ENCODE measurements at places on chromosomes 1 and 21.
A peak's percentile ranks its signal among the peaks of the same experiment; 100 is the strongest.

DNA sequence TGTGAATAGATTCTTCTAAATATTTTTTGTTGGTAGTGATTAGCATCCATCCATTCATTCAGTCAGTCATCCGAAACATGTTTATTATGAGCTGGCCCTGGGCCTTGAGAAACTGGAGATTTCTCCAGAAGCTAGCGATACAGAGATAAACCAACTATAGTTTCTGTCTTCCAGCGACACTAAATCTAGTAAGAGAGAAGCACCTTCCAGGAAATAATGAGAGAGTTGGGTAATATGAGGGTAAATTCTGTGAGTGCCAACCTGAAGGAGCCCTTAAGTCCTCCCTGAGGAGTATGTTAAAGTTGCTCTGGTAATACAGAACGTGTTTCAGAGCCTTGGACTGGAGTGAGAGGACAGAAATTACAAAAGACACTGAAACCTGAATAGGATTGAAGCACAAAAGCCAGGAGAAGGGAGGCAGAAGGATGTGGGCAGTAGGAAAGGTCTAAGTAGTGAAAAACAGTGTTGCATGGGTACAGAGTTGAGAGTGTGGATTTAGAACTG is 59.8 kb downstream of the RBM11 start:
- DNase-seq, result no peak

DNA sequence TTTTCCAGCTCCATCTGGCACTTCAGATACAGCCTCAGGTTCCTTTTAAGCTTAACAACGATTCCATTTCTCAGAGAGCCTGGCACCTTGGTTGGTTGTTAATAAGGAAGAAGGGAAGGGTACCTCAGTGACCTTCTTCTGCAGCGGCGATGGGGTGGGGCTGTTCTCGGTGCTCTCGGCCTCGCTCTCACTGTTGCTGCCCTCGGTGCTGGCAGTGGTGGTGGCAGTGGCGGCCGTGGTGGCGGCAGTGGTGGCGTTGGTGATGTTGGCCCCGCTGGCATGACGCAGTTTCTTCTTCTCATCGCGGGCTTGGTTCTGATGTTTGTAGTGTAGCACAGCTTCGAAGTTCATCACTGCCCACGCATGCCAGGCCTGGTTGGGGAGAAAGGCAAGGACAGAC is 30.7 kb upstream of the EXOSC10 start:
- DNase-seq, result no peak

DNA sequence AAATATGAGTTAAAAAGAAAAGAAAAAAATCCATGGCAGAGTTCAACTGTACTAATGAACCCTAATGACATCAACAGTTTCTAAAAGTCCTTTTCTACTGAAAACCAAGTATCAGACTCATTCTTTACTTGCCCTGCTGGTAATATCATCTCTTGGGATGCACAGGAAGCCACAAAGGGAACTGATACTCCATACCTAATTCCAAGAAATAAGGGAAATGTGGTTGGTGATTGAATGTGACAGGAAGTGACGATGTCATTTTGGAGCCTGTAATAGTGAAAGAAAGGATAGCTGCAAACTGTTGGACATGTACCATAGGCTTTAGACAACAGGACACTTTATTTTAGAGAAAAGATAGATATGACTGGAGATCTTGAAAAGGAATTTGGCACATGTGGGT is 98.7 kb upstream of the VAV3 start:
- no peak for DNase-seq

DNA sequence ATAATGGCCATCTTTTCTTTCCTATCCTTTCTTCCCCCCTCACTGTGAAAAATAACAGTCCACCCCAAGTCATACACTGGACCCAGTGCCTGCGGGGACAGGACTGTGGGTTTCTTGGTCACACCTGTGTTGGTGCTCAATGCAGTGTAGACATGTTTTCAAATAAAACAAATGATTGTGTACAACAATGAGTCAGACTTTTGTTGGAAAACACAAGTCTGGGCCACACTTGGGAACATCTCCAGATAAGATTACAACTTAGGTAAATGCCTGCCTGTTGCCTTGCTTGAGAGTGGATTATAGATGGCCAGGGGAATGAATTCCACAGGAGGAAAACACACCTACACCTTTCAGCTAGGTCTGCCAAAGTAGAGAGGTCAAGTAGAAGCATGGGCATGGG is 34.1 kb downstream of the PDPN start:
- DNase-seq, result no peak

DNA sequence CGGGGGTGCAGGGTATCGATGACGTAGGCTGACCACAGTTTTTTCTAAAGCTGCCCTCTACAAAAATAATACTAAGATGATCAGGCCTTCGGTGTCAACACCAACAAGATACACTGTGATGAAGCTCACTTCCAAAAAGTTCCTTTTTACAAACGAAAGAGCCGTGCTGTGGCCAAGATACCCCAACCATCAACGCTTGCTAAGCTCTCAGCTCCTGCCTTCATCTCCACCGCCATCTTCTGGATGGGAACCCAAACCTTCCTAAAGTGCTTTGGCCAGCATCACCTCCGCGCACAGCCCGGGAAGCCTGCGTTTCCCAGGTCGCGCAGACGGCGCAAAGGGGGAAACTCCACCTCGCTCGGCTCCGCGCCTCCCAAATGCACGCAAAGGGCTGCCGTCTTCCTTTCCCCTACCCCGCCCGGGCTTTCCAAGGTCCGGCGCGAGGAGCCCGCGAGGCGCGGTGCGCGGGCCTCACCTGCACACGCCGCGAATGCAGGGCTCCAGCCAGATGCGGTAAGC is 541 bp downstream of the USP48 start:
- DNase-seq, result peak; percentile 69

- no peak for DNase-seq
Observed at GRCh38 chr1:17949511-17949910, 158.1 kb upstream of the IGSF21 start.

GRCh38 chr1:64042331-64043100 is 160.9 kb upstream of the UBE2U start:
- peak; percentile 54 for DNase-seq

DNA sequence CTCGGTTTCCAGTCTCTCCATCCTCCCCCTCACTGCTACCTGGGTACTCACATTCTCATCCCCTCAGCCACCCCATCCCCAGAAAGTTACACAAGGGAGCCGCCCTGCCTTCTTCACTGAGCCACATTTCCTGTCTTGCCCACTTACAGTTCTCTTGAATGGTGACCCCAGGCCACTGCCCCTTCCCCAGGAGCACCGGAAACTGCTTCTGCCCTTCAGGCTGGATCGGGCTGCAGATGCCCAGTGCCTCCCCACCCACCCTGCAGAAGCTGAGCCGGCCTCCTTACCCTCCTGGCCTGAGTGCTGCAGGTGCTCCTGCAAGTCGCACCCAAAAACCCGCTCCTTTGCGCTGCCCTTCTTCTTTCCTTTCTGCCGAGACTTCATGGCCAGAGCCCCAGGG is 450 bp downstream of the ARHGAP30 start:
- no peak for DNase-seq

- DNase-seq, result no peak
Observed at GRCh38 chr1:113868387-113869083, 3.0 kb downstream of the PTPN22 start.

DNA sequence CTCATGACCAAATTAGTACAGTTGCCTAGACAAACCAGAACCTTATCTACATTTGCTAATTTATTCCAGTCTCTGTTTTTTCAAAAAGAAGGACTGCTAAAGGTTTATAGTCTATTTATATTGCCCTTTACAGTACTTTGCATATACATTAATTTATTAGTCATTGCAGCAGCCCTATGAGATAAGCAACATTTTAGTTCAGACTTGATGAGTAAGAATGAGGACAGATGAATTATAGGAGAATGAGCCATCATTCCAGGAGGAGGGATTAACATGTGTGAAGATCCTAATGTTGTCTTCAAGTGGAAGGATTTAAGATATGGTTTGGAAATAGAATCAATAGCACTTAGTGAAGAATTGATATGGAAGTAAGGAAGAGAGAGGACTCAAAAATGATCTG is 152.4 kb downstream of the KCTD3 start:
- DNase-seq, result no peak

DNA sequence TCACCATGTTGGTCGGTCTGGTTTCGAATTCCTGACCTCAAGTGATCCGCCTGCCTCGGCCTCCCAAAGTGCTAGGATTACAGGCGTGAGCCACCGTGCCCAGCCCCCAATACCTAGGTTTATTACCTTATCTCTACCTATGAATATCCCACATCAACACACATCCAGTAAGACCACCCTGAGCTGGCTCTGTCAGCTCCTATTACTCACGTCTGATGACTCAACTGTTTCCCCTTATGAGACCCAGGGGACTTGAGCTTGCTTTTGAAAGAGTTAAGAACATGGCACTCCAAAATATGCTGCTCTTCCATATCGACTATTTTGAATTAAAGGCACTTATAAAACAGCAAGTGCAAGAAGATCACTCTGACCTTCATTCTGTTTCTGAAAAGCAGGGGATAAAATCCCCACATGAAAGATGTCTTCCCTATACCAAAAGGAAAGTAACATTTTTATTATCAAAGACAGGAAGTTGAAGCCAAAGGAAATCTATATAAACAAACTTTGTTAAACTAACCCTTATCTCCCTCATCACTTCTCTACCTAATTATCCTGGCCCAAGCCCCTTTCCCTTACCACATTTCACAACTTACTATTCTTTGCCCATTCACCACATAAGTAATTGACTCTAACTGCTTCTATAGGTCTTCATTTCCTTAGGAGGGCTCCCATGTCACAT is 41.3 kb upstream of the OSBPL9 start:
- no peak for DNase-seq

DNA sequence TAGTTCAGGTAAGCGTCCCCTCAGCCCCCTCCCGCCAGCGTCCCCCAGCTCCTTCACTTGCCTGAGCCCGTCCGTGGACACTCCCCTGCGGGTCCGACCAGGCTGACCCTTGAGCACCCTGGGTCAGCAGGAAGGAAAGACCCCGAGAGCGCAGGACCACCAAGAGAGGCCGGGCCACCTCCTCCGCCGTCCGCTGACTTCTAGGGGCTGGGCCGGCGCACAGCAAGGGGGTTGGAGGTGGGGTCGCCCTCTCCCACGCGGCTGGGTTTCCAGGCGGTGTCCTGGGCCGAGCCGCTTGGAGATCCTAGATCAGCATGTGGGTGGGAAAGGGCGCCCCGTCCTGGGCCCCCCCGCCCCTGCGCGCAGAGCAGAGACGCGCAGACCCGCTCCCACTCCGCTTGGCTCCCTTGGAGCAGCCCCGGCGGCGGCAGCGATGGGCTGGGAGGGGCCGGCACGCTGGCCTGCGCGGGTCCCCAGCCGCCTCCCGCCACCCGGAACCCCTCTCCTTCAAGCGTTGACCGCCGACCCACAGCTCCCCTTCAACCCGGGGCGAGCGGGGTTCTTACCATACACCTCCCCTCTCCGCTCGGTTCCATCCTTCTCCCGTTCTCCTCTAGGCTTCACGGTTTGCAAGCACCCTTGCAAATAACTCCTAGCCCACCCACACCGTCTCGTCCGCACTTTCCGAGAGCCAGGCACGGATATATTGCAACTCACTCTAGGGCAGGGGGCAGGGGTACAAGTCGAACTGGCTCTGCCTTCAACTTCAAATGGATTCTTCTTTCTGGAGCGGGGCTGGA is 7.5 kb downstream of the KNCN start:
- DNase-seq, result no peak

- DNase-seq, result peak; percentile 84
Observed at GRCh38 chr1:179142889-179143299, 61.0 kb downstream of the TOR3A start.

GRCh38 chr1:12301518-12302237 is 71.8 kb downstream of the VPS13D start:
- no peak for DNase-seq

- DNase-seq, result no peak
Observed at GRCh38 chr21:14616380-14617039, 70.4 kb upstream of the SAMSN1 start.

DNA sequence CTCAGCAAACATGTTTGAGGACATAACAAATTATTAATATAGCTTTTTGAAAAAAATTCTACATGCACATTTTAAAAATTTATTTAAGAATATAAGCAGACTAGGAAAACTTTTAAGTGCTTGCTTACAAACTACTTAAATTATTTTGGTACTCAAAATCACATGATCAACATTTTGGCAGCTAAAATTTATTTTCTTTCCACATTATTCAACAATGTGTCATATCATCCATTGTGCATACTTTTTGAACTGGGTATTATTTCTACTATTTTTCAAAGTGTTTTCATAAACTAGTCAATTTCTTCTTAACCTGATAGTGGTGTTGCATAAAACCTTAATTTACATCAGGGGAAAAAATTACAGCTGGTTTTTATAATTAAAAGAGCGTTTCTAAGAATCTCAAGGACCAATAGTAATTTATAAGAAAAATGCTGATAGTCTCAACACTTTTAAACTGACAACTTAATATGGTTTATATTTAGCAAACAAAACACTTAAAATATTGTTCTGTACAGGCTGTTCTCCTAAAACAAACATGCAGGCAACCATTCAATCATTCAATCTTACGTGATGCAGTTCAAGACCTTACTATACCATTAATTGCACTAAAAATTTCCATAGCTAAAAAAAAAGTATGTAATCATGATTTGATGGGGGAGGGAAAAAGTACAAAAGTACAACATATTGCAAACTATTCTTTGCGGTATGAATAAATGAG is 105.0 kb downstream of the GPATCH2 start:
- DNase-seq, result no peak

- DNase-seq, result no peak
Observed at GRCh38 chr1:79726911-79727310, 720.4 kb upstream of the ADGRL4 start.

- no peak for DNase-seq
Observed at GRCh38 chr21:27275294-27275927, 308.5 kb upstream of the ADAMTS5 start.

GRCh38 chr1:27787895-27788294 is 14.9 kb downstream of the STX12 start:
- DNase-seq, result no peak

DNA sequence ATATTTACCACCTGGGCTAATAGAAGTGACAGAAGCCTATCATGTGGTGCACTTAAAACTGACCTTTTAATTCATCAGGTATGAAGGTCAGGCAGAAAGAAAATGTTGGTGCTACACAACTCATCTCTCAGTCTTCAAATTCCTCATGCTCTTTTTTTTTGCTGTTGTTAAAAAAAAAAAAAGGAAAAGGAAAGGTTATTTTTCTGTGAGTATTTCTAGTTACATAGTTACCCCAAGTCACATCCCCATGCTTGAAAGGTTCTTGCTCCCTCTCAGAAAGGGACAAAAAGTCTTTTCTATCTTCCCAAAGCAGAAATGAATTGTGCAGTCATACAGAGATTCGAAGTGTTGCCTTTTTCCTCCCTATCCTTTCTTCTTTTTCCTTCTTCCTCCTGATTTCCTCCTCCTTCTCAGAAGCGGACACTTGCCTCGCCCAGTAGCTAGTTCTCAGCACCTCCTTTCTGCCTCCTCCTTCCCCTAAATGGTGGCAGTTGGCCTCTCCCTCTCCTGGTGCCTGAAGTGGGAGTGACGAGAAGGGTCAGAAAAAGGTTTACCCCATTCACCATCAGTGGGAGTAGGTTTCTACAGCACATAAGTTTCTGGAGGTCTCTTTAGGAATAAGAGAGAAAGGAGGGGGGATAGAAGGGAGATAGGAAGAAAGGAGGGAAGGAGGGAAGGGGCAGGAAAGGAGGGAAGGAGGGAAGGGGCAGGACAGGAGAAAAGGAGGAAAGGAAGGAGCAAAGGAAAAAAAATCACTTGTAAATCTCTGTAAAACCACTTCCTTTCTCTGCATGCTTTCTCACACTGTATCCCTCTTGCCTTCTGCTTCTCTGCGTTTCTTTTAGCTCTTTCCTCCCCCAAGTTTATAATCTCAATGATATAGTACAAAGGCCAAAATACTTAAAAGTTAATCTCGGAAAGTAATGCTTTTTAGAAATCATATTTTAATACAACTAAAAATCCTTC is 20.4 kb upstream of the C1orf105 start:
- DNase-seq, result peak; percentile 10
